ENCODE measurements at places on chromosomes 7 and 10.

DNA sequence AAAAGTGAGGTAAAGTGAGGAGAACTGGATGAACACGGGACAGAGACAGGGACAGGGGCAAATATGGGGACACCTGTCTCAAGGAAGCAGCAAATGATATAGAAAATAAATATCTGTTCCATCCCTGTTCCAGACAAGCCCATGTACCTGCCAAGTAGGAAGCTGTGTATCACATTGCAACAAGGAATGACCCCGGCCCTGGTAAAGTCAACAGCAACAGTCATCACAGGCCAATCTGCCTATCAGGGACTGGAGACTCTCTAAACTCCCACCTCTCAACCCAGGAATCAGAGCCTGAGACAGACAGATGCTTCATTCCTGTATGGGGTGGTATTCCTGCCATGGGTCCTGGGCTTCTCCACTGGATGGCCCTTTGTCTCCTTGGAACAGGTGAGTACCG lies 156.6 kb upstream of the PRSS1 start:
- DNase-seq, result no peak

- no peak for DNase-seq
Observed at GRCh38 chr7:50534690-50535290, 30.4 kb downstream of the DDC start.

DNA sequence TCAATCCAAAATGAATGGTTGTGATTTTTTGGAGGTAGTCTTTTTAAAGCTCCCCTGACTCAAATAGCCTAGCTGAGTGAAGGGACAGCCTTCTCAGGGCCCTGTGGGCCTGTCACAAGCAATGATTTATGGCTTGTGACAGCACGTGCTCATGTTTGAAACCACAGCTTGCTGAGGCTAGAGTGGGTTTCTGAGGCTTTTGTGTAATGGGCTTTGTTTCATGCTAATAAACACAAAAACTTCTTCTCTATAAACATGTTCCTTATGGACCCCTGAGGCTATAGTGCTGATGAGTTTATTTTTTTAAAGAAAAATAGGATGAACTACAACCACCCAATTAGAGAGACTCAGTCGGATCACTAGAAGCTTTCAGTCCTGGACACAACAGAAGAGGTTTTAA lies 36.1 kb upstream of the BET1 start:
- no peak for DNase-seq

DNA sequence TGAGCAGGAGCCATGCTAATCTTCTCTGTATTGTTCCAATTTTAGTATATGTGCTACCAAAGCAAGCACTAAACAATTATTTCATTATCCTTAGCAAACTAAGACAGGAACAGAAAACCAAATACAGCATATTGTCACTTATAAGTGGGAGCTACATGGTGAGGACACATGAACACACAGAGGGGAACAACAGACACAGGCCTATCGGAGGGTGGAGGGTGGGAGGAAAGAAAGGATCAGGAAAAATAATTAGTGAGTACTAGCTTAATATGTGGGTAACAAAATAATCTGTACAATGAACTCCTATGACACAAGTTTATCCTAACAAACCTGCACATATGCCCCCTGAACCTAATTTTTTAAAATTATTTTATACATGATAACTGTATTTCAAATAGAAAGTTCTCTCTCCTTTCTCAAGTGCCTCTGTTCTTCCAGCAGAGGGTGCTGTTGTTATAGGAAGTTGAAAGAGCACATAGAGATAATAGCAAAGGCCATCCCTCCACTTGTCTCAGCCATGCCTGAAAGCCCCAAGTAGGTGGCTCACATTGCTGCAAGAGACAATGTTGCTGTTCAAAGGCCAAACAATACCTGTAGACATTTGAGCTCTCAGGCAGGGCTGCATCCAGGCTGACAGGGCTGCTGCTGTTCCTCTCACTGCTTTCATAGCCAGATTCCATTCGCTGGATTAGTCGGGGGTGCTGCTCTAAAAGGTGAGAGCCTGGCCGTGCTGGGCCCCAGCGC lies 33.4 kb upstream of the PPP3CB start:
- DNase-seq, result peak; percentile 59

GRCh38 chr10:89032141-89032891 lies 41.7 kb downstream of the FAS start:
- no peak for DNase-seq

GRCh38 chr7:39624442-39624807 lies 1.1 kb downstream of the RALA start:
- no peak for DNase-seq

- no peak for DNase-seq
Observed at GRCh38 chr7:132939495-132939894, 142.4 kb downstream of the CHCHD3 start.

- DNase-seq, result no peak
Observed at GRCh38 chr7:117134889-117135552, 181.7 kb downstream of the ST7 start.

DNA sequence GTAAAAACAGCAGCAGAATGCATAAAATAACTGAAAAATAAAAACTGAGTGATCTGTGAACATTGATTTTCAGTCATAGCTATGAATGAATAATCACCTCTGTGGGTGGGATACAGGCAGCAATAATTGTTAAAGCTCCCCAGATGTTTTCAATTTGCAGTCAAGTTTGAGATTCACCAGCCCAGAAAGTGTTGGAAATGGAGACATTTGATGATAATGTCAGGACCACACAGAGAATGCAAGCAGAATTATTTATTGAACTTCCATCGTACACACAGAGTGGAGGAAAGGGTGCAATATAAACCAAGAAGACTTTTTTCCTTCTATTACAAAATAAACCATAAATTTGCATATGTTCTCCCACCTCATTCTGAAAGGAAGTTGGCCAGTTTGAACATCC lies 601.7 kb downstream of the ANKRD7 start:
- DNase-seq, result no peak

DNA sequence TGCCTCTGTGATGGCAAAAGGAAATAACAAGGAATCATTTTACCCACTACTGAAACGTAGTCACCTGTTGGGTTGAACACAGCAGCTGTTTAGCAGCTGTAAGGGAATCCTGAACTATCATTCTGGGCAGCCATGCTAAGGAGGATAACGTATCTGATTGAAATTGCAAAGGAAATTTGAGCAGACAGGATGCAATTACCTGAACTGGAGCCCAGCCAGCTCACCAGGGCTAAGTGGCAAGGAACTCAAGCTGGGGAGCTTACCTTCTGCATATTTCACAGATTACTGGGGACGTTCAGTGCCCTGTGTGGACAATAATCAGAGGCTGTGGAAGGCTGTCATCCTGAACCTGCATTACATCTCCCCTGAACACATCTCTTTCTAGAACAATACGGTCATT lies 650.5 kb downstream of the SORCS3 start:
- DNase-seq, result no peak

- no peak for DNase-seq
Observed at GRCh38 chr7:98935811-98936210, 57.5 kb downstream of the TRRAP start.

GRCh38 chr10:124587811-124588211 lies 126.2 kb downstream of the LHPP start:
- no peak for DNase-seq

Data from head of caudate nucleus (tissue), 42 donors.